ENCODE measurements at places on chromosomes 16 and 17.

GRCh38 chr16:11796227-11797165 lies 562 bp downstream of the ZC3H7A start:
- DNase-seq: peak; percentile 24

- no peak for DNase-seq
Observed at GRCh38 chr16:73998707-73999106, 297.9 kb upstream of the PSMD7 start.

GRCh38 chr17:62641153-62641552 lies 13.7 kb downstream of the MRC2 start:
- DNase-seq: no peak

DNA sequence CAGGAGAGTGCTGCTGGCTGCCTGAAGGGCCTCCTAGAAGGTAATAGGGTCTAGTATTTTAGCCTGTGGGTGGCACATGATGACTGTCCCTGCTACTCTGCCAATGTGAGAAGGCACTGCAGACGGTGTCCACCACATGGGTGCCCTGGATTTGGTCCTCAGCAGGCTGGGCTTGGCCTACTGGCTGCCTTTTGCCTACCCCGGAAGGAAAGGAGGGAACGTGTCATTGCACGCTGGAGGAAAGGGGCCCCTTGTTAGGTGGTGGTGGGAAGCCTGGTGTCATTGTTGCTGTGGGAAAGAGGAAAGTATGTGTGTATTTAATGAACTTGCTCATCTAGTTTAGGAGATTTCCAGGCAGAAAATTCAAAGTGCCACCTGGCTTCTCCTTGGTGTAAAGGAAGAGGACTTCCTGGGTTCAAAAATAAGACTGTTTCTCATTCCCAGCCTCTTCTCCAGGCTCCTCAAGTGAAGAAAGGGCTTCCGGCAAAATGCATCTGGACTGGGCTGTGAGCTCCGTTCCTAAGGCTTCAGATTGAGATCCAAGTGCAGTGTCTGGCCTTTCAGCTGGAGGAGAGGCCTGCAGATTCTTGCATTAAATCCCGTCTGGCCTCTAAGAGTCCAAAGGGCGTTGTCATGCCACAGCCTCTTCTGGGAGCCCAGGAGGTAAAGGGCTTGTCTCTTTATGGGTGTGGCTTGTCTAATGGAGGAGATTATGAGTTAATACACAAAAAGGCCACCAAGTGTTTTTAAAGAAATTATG lies 55.1 kb downstream of the RPTOR start:
- no peak for DNase-seq

DNA sequence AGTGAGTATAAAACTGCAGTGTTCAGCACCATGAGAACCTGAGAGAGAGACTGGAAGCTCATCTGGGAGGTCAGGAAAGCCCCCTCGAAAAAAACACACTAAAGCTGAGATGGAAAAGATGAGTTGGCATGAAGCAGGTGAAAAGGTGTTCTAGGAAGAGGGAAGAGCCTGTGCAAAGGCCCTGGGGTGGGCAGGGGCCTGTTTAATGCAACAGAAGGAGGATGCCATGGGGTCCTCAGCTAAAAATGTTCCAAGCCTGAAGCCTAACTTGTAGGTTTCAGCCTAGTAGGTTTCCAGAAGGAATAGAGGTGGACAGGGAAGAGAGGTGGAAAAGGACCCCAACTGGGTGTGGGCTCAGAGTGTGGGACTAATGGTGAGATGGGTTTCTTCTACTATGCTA lies 242.3 kb upstream of the ZFHX3 start:
- DNase-seq: no peak

Measured in activated T-cell treated with anti-CD3 and anti-CD28 coated beads, Interleukin-2, amount 50 U/mL, for 72 hours (primary cell).